Panc1 (cell line): ENCODE measurements at places on chromosomes 3 and 15. TPM values are rescaled to one million over a fixed set of nuclear protein-coding genes. Genes with fewer than 3 reads are reported as not detected.

Gene ACP3
- total RNA-seq, result not detected

Gene SERINC4
- not detected for total RNA-seq

Gene C2CD4A
- 0.15 TPM for total RNA-seq

Gene CCDC54
- not detected for total RNA-seq

Gene PIGZ
- 6.3 TPM for total RNA-seq

Gene NR1D2
- total RNA-seq, result 9.5 TPM

Gene MELTF
- total RNA-seq, result 18.7 TPM

Gene KBTBD13
- not detected for total RNA-seq

Gene EHHADH
- total RNA-seq, result 7.8 TPM
